ENCODE measurements at places on chromosomes 2 and 18.

- no peak for DNase-seq
Observed at GRCh38 chr2:7882296-7882695, 799.6 kb upstream of the ID2 start.

GRCh38 chr2:38748391-38748790 lies 2.8 kb downstream of the SRSF7 start:
- DNase-seq, result no peak

- no peak for DNase-seq
Observed at GRCh38 chr2:135844301-135844895, 7.4 kb upstream of the LCT start.

GRCh38 chr2:26769089-26769761 lies 5.1 kb downstream of the SLC35F6 start:
- DNase-seq, result no peak

DNA sequence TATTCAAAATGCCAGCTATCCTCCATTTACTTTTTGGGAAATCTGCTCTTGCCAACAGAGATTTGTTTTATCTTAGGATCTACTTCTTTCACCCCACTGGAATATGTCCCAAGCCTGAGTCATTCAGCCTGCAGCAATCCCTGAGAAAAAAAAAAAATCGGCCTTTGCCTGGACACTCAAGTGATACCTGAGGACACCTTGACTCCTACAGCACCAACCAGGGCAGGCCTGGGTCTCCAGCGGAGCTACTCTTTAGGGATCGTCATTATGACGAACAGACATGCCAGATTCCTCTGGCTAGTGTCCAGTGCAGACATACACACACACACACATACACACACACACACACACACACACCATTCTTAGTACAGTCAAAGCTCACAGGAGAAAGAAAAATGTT lies 2.2 kb upstream of the UGT1A6 start:
- no peak for DNase-seq

- no peak for DNase-seq
Observed at GRCh38 chr2:106280722-106281446, 86.8 kb upstream of the UXS1 start.

GRCh38 chr18:62651276-62652056 lies 63.9 kb upstream of the PHLPP1 start:
- DNase-seq, result no peak

GRCh38 chr2:127080226-127080937 lies 26.6 kb downstream of the BIN1 start:
- no peak for DNase-seq

DNA sequence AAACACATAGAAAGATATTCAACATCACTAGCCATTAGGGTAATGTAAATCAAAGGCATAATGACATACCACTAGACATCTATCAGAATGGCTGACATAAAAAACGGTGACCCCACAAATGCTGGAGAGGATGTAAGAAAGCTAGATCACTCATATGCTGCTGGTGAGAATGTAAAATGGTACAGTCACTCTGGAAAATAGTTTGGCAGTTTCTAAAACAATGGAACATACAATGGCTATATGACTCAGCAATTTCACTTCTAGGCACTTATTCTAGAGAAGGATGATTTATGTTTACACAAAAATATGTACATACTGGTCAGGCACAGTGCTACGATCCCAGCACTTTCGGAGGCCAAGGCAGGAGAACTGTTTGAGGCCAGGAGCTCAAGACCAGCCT lies 87.3 kb downstream of the COLEC12 start:
- DNase-seq, result no peak

- no peak for DNase-seq
Observed at GRCh38 chr2:43368483-43369385, 142.3 kb upstream of the ZFP36L2 start.

GRCh38 chr2:157820193-157820592 lies 55.9 kb downstream of the ACVR1 start:
- no peak for DNase-seq

DNA sequence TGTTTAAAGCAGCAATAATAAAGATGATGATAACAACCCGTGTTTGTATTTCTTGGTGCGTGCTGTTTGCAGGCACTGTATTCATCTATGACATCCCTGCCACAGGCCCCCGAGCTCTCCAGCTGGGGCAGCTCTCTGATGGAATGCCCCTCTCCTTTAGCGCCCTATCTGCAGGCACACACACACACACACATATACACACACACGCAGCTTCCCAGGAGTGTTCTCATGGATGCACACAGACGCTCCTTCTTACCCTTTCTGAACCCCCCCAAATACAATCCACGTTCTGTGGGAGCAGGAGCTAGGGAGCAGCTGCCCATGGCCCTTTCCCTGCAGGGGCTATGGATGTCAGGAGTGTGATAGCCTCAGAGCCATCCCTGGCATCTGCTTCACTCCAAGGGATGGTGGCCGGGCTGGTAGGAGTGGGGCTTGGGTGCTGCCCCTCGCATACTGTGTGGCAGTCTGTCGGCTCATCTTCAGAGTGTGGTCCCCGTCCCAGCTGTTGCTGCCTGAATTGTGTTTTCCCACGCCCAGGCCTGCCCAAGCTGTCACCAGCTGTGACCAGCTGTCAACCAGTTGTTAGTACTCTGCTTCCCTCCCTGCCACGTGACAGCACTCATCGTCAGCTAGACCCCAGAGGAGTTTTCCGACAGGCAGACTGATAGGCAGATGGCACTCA lies 50.8 kb upstream of the MYCN start:
- no peak for DNase-seq

All from NCI-H345 (cell line).